ENCODE measurements at places on chromosomes 7 and 10.

DNA sequence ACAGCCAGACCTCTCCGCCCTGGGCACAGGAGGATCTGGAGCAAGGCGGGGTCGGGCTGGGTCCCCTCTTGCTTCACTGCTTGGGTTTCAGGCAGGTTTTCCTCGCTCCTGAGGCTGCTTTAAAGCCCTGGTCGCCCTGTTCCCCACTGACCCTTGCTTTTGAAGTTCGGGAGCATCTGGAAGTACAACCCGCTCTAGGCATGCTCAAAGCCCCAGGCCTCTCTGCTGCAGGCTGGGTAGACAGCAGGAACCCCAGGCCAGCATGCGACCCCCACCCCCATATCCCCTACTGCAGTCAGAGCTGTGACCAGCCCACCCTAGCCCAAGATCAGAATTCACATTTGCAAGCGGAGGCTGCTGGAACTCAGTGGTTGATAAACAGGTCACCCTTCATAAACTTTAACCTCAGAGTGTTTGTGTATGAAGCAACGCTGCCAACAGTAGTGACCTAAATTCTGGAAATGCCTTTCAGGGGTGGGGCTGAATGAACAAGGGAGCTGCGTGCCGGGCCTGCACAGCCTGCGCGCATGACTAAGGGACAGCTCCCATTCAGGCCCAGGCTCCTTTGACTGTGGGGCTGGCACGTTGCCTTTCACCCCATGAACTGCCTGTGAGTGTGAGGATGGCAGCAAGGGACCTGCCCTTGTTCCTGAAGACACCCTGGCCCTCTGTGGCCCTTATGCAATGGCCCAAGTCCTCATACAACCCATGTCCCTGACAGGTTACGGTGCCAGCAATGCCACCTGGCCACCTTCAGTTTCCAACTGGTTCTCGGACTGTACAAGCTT, 52.5 kb downstream of the PROSER2 start:
- no peak for DNase-seq

DNA sequence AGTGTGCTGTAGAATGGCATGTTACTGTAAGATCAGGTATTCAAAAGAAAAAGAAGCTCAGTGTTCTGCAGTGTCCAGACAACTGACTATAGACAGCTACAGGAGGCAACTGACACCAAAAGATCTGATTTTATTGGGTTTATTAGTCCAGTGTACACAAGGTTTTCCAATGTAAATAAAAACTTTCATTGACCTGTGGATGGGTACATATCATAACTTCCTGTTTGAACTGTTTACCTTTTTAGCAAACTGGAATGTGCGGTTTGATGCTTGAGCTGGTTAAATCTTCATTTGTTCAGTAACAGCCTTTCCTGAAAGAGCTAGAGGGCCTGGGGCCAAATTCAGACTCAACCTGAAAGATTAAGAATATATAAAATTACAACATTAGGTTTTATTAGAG, 172.6 kb upstream of the SP8 start:
- DNase-seq, result no peak

DNA sequence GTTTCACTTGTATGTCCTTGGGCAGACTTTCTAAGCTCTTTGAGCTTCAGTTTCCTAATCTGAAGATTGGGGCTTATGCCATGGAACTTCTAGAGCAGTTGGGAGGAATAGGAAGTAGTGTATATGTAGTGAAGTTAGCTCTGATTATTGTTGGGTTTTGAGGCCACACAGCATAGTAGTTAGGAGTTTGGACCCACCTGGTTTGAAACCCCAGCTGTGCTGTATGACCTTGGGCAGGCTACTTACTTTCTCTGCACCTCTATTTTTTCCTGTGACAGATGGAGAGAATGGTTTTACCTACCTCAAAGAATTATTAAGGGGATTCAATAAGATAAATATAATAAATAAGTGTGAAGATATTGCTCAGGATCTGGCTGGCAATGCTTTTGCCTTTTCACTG, 61.4 kb upstream of the ADRB1 start:
- no peak for DNase-seq

GRCh38 chr10:80405035-80405434, 3.3 kb upstream of the PRXL2A start:
- no peak for DNase-seq

DNA sequence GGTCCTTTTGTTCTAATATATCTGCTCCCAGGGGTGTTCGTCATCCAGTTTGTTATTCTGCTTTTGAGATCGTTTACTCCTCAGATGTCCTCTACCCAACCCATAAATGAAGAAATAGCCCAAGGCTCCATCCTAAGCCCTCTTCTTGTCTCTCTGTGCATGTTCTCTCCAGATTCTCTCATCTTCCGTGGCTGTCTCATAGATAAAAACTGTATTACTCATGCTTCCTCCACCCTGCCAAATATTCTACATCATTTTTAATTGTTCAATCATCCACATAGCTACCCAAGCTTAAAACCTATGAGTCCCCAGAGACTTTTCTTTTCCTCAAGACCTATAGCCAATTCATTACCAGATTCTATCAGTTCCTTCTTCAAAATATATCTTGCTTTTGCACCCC, 44.9 kb downstream of the CAV1 start:
- DNase-seq, result no peak

DNA sequence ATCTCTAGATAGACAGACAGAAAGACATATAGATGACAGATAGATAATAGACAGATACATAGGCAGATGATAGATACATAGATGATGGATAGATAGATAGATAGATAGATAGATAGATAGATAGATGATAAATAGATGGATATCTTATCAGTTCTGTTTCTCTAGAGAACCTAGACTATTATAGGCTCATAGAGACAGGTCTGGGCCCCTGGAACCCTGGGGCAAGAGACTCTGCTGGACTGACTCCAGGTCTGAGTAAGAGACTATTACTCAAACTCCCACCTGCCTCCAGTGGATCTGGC, 58.3 kb downstream of the FRMPD2 start:
- no peak for DNase-seq

DNA sequence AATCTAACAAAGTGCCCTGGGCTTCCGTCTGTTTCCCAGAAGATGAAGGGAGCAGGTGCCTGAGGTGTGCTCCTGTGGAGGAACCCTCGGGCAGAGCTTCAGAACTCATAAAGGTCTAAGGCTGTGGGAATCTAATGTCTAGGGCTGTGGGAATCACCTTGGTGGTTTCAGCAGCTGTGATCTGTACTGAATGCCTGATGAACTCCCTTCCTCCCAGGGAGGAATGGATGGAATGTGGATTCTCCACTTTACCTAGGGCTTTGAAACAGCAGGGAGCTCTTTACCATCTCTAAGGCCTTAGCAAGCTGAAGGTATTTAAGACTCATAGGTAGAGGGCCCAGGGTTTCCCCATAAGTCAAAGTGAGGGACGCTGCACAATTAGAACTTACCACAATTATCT, 36.0 kb upstream of the SEMA3E start:
- DNase-seq, result no peak

DNA sequence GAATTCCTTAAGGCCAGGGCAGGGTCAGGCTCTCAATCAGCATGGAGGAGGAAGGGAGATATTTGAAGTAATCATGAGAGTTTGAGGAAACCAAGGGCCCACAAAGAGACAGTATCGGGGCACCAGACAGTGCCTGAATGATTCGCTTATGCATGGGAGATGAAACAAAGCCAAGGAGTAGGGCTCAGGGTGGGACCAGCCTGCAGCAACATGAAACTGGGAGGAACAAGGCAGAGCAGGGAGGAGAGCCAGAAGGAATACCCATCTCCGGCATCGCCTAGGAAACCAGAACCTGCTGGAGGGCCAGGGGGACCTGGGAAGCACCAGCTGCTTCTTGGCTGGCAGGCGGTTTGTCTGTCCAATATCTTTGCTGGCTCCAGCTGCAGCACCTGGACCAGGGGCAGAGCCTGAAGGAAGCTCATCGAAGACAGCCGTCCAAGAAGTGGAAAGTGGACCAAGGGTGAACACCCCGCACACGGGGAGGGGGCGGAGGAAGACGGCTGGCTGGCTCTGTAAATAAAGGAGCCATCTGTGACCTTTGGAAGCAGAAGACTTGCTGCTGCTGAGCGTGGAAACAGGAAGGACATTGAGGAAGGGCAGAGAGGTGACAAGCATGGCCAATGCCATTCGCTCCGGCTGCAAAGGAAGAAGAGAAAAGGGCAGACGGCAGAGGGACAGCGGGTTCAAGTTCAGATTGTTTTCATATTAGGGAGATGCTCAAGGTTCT, 34.4 kb upstream of the ECHDC3 start:
- DNase-seq, result no peak

DNA sequence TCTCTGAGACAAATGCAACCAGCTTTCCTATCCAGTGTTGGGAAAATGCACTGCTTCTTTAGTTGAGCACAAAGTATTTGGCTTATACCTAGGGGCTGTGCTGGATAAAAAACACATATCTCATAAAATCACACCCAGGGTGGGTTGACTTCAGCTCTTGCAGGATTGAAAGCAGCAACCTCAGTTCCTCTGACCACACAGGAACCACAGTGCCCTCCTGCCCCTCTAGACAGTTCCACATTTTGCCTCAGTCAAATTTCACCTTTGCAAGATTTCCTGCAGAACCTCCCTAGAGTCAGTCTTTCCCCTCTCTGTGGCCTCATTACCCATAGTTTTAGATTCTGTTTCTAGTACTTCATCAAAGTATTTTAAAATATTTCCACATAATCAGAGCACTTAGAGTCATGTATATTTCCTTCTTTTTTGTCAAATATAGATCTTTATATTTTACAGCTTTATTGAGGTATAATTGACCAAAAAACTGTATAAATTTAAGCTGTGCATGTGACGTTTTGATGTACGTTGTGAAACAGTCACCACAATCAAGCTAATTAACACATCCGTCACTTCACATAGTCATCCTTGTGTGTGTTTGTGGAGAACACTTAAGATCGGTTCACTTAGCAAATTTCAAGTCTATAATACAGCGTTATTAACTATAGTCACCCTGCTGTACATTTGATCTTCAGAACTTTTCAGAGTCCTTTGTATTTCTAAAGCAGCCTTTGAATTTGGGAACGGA, 37.0 kb upstream of the EGR2 start:
- no peak for DNase-seq

- no peak for DNase-seq
Measured at GRCh38 chr7:155761162-155761561, 51.1 kb downstream of the SHH start.
